AG08396 (cell line): ENCODE measurements at places on chromosomes 3 and 15.

- no peak for DNase-seq
These were observed 73.7 kb downstream of the CHDH start for GRCh38 chr3:53772562-53772961.

DNA sequence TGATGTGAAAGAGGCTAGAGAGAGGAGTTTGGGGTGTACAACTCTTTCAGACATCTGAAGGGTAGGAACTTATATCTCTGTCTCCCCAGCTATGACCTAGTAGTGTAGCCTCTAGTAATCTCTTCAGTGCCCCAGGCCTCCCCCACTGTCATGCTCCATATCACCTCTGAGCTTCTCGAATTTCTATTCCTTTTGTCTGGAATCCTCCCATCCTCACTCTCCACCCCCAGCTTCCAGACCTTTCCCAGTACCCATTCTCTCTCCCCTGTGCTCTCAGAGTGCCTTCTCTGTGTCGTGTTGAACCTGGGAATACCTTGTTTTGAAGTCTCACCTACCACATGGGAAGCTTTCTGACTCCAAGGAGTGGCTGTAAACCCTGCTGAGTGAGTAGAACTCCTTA lies 3.6 kb upstream of the RBPMS2 start:
- DNase-seq: no peak

DNA sequence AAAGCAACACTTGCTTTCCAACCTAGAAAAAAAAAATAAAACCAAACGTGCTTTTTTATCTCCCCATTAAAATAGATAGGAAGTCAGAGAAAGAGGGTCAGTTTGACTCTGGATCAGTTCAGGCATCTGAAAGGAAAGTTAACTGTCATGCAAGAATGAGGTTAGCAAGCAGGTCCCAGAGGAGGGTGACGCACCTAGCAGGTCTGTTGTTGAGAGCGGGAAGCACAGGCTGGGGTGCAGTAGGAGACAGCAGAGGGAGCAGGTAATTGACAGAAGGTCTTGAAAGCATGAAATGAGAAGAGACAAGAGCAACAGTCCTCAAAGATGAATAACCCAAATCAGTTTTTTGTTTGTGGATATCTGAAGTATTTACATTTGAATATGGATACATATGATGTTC lies 82.5 kb downstream of the ANO10 start:
- DNase-seq: no peak

DNA sequence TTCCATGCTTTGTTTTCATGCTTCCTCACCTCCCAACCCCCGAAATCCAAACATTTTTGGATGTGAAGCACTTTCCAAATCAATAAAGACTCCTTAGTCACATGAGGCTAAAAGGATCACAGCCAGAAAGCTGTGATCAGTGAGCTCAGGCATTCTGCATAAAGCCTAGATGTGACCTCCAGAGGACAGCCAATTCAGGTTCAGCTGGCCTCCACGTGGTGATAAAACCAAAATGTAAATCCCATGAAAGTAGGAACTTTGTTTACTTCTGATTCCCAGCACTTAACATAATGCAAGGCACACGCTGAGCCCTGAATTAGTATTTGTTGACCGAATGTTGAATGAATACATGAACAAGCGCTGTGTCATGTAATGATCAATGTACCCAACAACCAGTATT lies 249.5 kb upstream of the EOMES start:
- DNase-seq: no peak

GRCh38 chr3:134918441-134918840 lies 123.4 kb downstream of the EPHB1 start:
- DNase-seq: no peak

GRCh38 chr3:33833408-33834095 lies 35.1 kb downstream of the PDCD6IP start:
- DNase-seq: no peak

DNA sequence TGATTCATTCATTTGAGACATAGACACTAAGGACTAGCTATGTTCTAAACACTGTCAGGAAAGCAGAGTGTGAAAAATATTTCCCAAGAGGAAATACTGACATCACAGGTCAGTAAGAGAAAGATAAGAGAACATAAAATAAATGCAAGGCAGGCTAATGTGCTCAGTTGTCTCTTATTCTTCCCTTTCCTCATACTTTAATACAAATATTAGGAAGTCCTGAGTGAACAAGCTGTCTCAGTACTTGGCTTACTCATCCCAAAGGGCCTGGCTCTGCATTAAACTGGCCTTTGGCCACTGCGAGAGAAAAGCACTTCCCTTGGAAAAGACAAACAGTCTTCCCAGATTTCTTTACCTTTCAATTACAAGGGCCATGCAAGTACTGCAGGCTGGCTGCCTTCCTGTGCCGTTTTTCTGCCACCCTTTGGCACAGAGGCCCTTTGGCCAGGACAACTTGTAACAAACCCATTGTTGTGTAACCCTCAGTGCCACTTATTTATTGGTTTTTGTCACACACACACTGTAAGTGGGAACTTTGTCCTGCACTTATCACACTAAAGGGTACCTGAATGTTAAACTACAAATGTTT lies 31.7 kb downstream of the EDC3 start:
- DNase-seq: peak; percentile 26

DNA sequence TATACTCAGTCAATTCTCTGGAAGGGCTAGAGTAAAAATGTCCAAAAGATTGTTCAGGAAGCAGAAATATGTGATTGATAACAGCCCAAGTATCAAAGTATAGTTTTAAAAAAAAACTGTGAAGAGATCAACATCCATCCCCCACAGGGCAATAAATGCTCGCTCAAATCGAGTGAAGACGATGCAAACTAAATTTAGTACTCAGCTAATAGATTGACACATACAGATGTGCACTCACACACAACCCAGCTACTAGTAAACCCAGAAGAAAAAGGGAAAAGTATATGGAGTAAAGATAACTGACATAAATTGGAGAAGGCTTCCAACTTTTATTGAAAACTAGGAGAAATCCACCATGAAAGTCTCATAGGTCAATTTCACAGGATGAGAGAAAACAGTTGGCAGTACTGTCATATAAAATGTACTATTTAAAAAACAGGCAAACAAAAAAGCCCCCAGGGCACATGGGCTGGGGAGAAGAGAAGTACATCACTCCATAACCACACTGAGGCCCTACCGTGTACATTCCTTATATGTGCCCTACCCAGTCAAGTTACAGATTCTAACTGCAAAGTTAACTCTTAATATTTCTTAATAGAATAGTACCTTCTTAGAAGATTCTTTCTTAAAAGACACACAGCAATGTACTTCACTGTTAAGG lies 125.7 kb downstream of the TBL1XR1 start:
- no peak for DNase-seq

GRCh38 chr15:90001062-90001682 lies at the start of gene ZNF710:
TSS of gene ZNF710 (plus strand) at chr15:90001324. CDS start at chr15:90067138, 65,814 bp downstream.
- DNase-seq: peak; percentile 72

- DNase-seq: no peak
These were observed 562.9 kb upstream of the CBLB start for GRCh38 chr3:106431721-106432120.

- no peak for DNase-seq
These were observed 314.0 kb upstream of the WNT5A start for GRCh38 chr3:55801068-55801467.

- DNase-seq: no peak
These were observed 34.3 kb downstream of the TLE3 start for GRCh38 chr15:70063261-70063925.
